ENCODE measurements at places on chromosomes 11 and 22. TPM values are rescaled to one million over a fixed set of nuclear protein-coding genes. Genes with fewer than 3 reads are reported as not detected.

P4HA3 gene
- total RNA-seq = 0.81 TPM

PES1 gene
- 97.5 TPM for total RNA-seq

CRACR2B gene
- 55.7 TPM for total RNA-seq

PTGDR2 gene
- total RNA-seq = 0.29 TPM

KDM4E gene
- total RNA-seq = not detected

PIWIL4 gene
- 0.22 TPM for total RNA-seq

CASP5 gene
- total RNA-seq = not detected

- DNase-seq = no peak
These were observed 1032.7 kb upstream of the TENM4 start for GRCh38 chr11:80473562-80473961.

DNA sequence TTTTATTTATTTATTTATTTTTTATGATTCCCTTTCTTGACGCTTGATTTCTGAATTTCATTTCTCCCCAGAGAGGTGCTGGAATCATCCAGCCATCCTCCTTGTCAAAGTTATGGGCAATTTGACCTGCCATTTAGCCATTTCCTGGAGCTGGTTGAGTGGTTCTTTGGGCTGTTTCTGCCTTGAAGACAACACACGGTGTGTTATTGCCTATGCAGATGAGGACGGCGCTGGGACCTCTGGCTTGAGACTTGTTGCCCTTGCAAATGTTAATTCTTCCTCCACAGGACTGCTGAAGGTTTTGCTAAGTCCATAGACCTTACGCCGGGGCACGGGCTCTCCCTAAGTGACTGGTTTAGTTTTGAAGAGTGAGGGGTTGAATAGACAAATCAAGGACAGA lies 147.9 kb upstream of the PLET1 start:
- DNase-seq = no peak

DNA sequence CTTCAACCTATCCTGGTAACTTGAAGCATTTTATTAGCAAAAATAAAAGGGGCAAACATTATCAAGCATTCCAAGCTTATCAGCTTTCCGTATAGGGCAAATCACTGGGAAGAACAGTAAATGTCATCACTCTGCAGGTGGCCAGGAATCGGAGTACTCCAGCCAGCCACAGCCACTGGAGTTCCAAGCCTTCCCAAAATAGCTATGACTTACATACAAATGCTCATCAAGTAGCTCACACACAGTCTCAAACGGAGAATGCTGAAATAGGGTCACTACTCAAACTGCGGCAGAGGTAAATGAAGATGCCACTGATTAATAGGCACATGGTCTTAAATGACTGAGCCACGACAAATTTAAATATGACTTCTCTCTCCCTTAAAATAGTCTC lies 2.1 kb downstream of the USP28 start:
- DNase-seq = no peak

DNA sequence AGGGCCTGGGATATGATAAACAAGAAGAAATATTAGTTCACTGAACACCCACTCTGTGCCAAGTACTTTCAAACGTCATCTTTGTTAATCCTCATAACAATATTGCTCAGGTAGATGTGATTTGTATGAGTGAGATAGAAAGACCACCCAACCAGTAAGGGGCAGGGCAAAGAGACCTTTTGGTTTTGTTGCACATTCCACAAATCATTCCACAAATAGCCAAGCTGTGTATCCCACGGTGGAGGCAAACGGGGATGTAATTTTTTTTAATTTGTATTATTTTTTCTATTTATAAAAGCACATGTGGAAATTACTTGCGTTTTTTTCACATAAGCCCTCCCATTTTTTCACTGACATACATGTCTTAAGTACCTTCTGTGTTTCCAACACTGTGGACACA lies 29.0 kb downstream of the LAYN start:
- DNase-seq = no peak

- no peak for DNase-seq
These were observed 96.7 kb upstream of the LUZP2 start for GRCh38 chr11:24400059-24400665.

- DNase-seq = no peak
These were observed 32.8 kb downstream of the OSBPL5 start for GRCh38 chr11:3132271-3132781.
